ENCODE measurements at places on chromosomes 6 and 20.

- peak; percentile 68 for DNase-seq
Observed at GRCh38 chr20:52972965-52973819, 1.0 kb downstream of the TSHZ2 start.

DNA sequence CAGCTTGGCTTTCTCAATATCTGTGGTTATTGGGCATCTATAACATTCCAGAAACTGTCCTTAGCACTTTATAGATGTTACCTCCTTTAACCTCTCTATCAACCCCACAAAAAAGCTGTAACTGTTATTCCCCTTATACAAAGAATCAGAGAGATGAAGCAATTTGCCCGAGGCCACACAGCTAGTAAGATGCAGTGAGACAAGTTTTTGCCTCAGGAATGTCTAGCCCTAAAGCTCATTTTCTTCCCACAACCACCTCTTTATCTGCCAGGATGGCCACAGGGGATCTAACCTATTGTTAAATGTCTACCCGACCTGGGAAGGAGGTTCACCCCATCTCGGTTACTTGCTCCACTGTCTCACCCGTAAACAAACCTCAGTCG, 31.9 kb upstream of the TCP11 start:
- no peak for DNase-seq

DNA sequence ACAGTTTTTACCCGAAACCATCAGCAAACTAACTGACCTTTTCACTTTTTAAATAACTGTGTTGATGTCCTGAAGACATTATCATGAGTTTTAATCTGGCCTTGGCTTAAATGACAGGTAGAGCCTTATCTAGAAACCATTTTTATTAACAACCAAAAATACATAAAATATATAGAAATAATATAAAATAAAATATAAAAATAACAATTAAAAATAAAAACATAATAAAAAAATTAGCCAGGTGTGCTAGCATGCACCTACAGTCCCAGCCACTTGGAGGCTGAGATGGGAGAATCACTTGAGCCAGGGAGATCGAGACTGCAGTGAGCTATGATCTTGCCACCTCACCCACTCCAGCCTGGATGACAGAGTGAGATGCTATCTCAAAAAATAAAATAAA, 21.6 kb downstream of the HMGN3 start:
- no peak for DNase-seq

DNA sequence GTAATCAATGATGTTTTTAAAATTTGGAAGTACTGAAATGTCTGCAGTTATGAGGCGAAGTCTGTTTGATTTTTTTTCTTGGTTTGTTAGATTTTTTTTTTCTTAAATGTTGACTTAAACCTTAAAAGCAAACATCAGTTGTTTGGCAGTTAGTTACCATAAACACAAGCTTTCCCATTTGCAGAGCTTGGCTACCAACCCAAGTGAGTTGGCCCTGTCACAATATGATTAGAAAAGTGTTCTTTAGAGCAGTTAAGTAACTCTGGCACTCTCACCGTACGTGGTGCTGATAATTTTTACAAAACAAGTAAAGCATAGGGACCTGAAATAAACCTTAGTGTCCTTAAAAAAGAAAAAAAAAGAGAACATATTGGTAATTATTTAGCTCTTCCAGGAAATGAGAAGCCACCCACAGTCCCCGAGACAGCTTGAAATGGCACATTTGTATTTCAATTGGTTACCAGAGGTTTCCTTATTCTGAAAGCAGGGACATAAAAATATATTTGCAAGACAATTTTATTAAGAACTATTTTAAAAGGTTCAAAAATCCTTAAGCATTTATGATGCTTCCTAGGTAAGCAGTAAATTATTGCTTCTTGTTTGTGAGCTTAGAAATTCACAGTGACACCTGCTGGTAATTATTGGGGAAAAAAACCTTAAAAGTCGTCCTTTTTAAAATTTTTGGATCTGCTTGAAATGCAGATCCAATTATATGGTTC, 3.9 kb downstream of the HEY2 start:
- DNase-seq: no peak

DNA sequence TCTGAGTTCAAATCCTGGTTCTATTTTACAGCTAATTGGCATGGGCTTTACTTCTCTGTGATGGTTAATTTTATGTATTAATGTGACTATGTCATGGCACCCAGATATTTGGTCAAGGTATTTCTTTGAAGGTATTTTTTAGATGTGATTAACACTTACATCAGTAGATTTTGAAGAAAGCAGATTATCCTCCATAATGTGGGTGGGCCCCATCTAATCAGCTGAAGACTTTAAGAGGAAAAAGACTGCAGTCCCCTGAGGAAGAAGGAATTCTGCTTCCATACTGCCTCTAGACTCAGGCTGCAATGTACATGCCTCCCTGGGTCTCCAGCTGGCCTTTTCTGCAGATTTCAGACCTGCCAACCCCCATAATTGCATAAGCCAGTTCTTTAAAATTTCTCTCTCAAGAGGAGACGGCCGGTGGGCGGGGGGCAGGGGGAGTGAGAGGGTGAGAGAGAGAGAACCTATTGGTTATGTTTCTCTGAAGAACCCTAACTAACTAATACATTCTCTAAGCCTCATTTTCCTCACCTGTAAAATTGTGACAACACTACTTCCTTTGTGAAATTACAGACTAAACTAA, 338.2 kb upstream of the PRDM1 start:
- DNase-seq: no peak

DNA sequence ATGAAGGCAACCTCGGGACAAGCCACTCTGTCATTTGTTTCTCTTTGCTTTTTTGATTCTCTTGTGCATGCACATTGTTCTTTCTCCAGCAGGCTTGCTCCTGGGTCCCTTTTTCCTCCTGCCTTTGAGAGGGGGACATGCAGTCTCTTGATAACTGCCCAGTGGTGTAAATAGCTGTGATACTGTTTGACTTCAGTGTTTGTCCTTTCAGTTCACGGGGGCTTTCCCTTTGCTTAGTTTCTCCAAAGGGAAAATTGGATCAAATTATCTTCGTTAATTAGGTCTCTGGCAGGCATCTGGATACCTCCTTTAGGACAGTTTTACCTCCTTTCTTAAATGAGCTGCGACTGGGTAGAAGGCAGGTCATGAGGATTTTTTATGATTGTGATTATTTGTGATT, 41.5 kb downstream of the RALGAPB start:
- no peak for DNase-seq

- DNase-seq: no peak
Observed at GRCh38 chr20:10323729-10324128, 105.1 kb downstream of the SNAP25 start.

- no peak for DNase-seq
Observed at GRCh38 chr6:15578716-15579391, 84.0 kb downstream of the DTNBP1 start.

- DNase-seq: no peak
Observed at GRCh38 chr6:158087224-158087867, 80.7 kb downstream of the SERAC1 start.

- no peak for DNase-seq
Observed at GRCh38 chr6:163419413-163420288, 5.1 kb downstream of the QKI start.

DNA sequence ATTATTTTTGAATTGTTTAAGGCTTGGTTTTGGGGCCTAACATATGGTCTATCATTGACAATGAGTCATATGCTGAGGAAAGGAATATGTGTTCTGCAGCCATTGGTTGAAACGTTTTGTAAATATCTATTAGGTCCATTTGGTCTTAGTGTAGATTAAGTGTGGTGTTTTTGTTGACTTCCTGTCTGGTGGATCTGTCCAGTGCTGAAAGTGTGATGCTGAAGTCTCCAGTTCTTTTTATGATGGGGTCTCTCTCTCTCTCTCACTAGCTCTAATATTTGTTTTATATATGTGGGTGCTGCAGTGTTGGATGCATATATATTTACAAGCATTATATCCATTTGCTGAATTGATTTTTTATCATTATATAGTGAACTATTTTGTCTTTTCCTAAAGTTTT, 727.2 kb downstream of the KHDRBS2 start:
- DNase-seq: no peak

DNA sequence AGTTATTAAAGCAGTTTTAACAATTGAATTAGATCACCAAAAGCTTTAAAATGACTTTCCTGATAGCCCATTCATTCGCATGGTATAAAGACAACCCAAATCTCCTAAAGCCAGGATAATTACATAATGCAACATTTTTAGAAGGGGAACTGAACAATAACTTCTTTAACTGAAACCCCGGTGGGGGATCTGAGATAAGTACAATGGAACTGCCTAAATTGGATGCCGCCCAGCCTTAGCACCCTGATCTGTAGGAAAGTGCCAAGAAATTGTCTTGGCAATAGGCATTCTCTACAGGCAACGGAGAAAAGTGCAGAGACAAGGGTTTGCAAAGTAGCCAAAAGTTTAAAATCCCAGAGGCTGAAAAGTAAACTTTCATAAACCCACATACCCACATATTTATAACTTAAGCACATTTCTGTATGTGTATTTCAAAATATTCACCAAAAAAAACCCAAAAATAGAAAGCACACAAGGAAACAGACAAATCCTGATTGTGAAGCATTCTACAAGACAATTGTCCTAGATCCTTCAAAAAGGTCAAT, 98.8 kb upstream of the BEND6 start:
- DNase-seq: no peak

DNA sequence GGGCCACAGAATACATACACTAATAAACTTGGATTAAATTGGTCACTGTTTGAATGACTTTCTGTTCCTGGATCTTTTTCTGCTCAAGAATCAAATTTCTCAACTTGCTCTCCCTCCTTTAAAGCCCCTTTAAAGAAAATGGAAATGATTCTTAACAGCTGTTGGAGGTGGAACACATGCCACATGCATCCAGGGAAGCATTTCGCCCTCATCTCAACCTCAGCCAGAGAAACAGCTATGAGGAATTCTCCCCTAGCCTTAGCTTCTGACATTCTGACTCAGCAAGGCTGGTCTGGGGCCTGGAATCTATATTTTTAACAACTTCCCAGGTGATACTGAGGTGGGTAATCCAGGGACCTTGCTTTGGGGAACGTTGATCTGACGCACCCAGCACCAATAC, 263.4 kb upstream of the ECI2 start:
- DNase-seq: no peak

DNA sequence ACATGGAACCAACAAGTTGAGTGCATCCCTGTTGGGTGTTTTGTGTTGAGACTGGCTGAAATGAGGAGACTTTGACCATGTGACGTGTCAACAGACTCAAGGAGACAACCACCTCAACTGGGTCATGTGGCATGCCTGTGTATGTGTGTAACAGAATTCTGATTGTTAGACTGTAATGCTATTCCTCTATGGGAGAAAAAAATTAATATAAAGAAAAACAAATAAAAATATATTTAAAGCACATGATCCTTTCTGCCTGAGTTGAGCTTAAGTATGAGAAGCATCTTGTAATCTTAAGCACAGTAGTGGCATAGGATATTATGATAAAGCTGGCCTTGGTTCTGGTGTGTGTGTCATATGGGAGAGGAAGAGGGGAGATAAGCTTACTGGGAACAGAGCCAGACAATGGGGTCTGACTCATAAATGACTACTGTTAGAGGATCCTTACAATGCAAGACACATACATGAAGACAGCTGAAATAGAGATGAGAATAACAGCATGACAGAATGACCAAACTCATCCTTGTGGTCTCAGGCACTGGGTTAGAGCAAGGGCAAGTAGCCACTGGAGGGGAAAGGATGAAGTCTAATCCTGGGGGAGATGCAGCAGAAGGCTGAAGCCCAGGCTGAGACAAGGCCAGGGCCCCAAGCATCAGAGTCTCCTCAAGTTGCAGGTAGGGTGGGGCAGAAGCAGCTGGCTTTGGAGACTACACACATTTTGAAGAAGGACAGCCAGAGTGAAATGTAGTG, 9.2 kb downstream of the TP53INP2 start:
- DNase-seq: no peak

- no peak for DNase-seq
Observed at GRCh38 chr20:51486197-51487005, 56.1 kb downstream of the NFATC2 start.

- no peak for DNase-seq
Observed at GRCh38 chr6:130666786-130667185, 160.4 kb upstream of the SMLR1 start.
